ENCODE measurements at places on chromosomes 1 and 21.

GRCh38 chr1:245234217-245235081, 79.7 kb downstream of the KIF26B start:
- no peak for DNase-seq

GRCh38 chr21:22200378-22201092, 1202.3 kb downstream of the NCAM2 start:
- DNase-seq = no peak

DNA sequence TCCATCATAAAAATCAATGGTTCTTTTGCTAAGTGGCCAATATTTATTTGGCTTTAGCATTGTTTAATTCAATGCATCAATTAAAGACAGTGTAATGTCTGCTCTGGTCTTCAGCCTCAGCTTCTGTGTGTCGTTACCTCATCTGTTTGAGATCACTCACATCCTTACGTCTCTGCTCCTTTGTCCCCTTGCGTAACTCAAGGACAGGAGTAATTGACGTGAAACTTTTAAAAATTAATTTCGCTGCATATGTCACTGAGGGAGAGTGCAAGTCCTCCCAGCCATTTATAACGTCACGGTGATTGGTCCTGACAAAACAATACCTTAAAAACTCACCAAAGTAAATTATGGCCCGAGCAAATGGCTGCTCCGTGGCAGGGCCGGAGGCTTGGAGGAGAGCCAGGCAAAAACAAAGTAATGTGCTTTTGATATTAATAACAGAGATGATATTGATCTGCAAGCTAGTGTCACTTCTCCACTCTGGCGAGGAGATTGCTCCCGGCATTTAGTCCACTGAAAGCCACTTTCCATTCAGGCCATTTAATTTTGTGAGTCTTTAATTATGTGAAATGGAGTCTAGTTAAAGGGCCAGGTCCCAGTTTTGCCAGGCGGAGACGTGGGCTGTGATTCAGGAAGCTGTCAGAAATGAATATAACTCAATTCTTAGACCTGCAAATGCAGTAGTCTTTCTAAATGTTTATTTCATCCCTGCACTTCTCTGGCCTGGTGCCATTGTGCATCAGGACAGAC, 150.9 kb upstream of the POU3F1 start:
- DNase-seq = no peak

GRCh38 chr1:167130829-167131510, 37.1 kb downstream of the STYXL2 start:
- no peak for DNase-seq

GRCh38 chr1:220815409-220815808, 28.7 kb downstream of the MTARC1 start:
- DNase-seq = no peak

All from small intestine (tissue), 16 donors.